Cortex of kidney (tissue), 1 donor: ENCODE measurements at places on chromosomes 16 and 17.

- no peak for DNase-seq
These were observed 222.8 kb upstream of the TNRC6C start for GRCh38 chr17:77735566-77736198.

DNA sequence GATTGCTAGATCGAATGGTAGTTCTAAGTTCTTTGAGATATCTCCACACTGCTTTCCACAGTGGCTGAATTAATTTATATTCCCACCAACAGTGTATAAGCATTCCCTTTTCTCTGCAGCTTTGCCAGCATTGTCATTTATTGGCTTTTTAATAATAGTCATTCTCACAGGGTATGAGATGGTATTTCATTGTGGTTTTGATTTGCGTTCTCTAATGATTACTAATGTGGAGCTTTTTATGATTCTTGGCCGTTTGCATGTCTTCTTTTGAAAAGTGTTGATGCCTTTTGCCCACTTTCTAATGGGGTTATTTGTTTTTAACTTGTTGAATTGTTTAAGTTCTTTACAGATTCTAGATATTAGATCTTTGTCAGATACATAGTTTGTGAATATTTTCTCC is 36.5 kb upstream of the BCAS3 start:
- no peak for DNase-seq

GRCh38 chr16:77223184-77223583 is 24.0 kb downstream of the SYCE1L start:
- no peak for DNase-seq

DNA sequence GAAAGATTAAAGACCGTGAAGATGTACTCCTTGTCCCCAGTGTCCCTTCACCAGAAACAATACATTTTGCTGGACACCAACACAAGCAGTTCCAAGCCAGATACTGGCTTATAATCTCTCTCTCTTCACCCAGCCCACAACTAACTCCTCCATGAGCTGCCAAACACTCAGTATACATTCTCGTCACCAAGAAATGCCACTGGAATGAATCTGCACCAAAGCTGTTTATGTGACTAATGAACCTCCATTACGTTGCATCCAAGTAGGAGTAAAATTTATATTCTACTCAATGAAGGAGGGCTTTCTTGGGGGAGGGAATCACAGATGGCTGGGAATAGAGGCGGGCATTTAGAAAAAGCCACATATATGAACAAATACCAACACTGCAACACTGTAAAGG is 20.9 kb upstream of the SOX9 start:
- no peak for DNase-seq

- DNase-seq = no peak
These were observed 40.2 kb downstream of the TSC2 start for GRCh38 chr16:2087748-2088631.

DNA sequence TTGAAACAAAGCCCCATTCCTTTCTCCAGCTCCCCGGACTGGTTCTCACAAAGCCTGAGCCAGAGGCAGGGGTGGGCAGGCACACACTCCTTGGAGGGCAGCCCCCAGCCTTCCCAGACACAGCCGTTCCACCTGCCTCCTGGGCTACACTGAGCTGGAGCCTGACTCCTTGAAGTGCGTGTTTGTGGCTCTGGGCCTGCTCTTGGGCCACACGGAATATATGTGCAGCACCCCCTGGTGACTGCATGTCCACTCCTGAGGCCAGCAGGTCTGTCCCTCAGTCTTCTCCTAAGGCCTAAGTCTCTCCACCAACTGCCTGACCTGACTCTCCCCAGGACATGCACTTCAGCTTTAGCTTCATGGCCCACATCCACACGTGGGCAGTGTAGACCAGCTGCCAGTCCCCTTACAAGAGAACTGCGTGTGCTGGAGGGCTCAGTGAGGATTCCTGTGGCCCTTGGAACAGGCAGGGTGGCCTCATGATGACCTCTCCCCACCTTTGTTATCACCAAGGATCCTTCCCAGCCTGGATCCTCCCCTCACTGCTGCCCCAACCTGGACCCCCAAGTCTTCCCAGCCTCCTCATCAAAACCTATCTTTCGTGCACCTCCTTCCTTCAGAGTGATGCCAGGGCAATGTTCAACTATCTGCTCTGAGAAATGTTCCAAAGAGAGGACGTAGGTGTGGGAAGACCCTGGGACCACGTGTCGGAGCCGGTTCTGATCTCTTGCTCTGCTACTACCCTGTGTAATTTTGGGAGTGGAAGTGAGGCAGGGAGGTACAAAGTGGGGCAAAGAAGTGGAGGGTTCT is 12.4 kb upstream of the SLC6A2 start:
- DNase-seq = no peak

- no peak for DNase-seq
These were observed 27.8 kb downstream of the CDH1 start for GRCh38 chr16:68764862-68765261.

DNA sequence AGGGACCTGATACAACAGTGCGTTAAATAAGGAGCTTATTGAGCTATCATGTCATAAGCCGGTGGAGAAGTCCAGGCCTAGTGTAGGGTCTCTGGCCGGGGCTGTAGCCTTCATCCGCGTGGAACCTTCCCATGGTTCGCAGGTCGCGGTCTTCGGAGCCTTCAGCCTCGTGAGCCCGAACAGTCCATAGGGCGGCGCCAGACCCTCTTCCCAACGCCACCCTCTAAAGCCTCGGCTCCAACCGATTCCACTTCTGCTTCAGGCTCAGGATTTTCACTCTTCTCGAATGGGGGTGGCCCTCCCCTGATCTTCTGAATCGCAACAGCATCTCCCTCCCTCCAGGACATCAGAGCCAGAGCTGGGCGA is 10.3 kb upstream of the BRCA1 start:
- DNase-seq = no peak

GRCh38 chr16:25089351-25089750 is 22.2 kb upstream of the LCMT1 start:
- no peak for DNase-seq

DNA sequence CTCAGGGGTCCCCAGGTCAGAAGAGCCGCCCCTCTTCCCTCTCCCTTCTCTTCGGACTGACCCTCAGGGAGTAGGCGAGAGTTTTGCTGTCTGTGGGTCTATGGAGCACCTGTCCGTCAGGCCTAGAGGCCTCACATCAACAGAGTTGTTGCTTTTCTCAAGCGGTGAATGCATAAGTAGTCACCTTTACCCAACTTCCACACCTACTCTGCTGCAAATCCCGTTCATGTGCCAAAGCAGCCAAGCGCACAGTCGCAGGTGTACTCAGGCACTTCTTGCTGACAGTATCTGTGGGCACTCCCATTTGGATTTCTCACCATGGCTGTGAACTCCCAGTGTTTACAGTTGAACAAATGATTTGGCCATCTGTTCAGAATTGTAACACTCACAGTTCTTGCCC is 4.0 kb upstream of the FA2H start:
- no peak for DNase-seq

- DNase-seq = no peak
These were observed 65.9 kb downstream of the HIC1 start for GRCh38 chr17:2120586-2121335.

DNA sequence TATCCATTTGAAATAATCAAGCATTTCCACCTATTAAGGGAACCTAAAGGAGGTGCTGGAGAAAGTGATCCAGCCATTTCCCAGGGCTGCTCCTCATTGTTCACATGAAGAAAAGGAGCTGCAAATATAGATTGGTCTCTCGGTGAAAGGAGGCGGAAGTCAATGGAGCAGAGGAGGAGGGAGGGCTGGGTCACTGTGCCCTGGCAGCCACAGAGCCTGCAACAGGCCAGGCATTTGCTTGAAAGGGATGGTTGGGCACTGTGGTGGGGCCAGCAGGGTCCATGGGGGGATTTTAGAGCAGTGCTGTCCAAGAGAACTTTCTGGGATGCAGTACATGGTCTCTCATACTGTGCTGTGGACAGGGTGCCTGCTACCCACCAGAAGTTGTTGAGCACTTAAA is 173.2 kb downstream of the CYLD start:
- no peak for DNase-seq

GRCh38 chr16:49354991-49355390 is 18.6 kb upstream of the C16orf78 start:
- no peak for DNase-seq

GRCh38 chr16:35147556-35148504 is 1688.4 kb downstream of the TP53TG3F start:
- no peak for DNase-seq

DNA sequence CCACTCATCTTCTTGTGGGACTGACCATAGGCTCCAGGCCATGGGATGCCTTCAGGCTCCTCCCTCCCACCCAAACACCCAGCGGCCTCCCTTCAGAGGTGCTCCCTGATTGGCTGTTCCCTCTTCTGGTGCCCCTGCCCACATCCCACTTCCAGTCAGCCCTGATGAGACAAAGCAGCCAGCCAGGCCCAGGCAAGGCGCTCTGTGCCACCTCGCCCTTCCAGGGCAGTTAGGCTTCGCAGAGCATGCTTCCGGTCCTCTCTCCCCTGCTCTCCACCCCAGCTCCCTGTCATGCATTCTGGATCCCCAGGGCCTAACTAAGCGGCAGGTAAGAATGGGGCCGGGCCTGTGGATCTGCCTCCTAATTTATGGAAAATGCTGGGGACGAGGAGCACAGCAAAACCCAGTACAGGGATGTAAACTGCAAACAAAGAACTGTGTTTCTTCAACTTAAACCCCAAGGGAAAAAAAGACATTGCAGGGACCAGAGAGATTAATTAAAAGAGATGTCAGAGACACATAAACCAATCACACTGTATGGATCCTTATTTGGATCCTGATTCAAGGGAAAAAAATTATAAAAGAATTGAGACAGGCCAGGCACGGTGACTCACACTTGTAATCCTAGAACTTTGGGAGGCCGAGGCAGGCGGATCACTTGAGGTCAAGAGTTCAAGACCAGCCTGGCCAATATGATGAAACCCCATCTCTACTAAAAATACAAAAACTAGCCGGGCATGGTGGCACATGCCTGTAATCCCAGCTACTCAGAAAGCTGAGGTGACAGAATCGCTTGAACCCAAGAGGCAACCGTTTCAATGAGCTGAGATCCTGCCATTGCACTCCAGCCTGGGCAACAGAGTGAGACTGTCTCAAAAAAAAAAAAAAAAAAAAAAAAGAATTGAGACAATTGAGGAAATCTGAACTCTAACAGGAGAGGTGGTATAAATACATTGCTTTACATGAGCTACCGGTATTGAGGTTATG is 26.0 kb downstream of the ZDHHC7 start:
- no peak for DNase-seq

DNA sequence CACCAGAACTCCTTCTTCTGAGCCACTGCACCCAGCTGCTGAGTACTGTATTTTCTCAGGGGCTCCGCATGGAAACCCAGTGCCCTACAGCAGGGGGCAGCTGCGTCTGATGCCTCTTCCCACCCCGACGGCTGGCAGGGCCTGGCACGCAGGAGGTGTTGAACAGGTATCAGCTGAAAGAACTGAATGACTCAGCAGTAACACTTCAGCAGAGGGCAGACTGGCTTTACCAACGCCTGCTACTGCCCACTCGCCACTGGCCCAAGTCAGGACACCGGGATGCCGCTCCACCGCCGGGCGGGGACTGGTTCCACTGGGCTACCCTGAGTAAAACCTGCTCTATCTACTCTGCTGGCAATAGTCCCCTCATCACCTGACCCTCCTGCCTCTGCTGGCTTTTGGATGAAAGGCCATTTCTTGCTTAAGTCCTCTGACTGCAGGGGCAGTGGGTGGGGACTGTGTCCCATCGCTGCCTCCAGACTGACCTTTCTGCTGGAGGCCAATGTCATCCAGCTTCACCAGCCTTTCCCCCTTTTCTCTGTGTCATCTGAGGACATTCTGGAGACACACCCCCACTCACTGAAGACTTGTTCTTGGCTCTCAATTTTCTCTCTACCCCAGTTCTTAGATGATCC is 100.4 kb upstream of the FA2H start:
- no peak for DNase-seq

DNA sequence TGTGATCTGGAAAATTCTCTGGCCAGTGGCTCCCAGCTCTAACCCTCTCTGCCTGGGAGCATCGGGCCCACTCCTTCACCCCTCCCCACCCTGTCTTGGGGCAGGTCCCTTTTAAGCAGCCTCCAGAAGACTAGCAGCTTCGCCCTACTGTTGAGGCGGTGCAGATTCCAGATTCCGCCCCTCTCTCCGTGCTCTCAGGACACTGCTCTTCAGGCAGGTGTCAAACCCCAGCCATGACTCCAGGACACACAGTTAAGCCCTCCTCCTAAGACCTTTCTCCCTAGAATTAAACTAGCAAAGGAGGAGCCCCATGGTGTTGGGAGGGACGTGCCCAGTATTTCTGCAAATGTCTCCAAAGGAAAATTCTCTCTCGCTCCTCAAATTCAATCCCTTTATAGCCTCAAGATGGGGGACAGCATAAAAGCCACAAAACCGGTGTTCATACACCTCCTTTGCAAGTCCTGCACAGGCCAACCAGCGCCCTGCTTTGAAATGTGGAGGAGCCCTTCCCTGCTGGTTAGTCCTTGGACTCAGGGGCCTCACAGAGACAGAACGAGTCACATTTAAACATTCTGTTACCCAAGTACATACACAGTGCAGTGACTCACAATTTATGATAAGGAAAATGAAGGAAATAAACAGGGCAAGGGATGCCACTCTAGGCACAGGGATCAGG is 7.2 kb downstream of the LPO start:
- DNase-seq = no peak

DNA sequence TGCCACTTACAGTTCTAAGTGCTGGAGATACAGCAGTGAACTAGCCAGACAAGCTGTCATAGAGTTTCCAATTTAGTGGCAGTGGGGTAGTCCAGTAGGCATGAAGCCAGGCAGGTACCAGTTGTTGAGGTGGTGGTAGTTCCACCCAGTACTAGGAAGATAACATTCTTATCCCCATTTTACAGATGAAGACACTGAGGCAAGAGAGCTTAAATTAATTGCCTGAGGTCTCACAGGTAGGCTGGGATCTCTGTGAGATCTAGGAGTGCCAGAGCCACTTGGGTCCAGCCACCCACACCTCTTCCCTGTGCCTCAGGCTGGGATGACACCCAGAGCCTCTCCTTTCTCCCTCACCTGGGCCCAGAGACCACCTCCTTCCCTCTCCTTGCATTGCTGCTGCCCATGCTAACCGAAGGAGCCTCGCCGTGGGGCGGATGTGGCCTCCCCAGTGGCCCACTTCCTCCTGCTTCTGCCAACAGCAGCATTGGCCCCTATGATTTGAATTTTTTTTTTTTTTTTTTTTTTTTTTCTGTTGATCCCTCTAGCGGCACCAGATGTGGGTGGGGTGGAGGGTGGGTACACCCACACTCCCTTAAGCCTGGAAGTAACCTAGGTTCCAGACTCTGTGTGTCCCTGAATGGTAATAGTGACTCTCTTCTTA is 114.0 kb downstream of the PRKCB start:
- DNase-seq = no peak
